ENCODE measurements at places on chromosomes 1 and 21.

- no peak for ATAC-seq
Observed at GRCh38 chr1:180778782-180779398, 133.8 kb upstream of the KIAA1614 start.

DNA sequence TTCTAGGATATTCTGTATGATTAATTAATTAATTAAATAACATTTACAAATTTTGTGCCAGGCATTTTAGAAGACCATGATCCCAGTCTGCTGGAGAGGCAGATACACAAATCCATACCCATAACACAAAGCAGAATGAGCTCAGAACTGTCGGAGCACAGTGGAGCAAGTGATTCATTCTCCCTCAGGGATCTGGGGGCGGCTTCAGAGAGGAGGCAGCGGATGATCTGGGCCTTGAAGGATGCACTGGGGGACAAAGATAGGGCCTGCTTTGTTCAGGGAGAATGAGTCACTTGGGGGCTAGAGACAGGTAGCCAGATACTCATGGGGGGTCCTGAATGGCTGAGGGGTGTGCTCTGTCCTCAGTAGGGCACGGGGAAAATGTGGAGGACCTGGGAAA lies 50.9 kb upstream of the TRABD2B start:
- ATAC-seq, result no peak

- no peak for ATAC-seq
Observed at GRCh38 chr1:212074313-212074712, 38.8 kb downstream of the DTL start.

GRCh38 chr1:75616436-75617433 lies 5.8 kb upstream of the SLC44A5 start:
- ATAC-seq, result peak; percentile 7

GRCh38 chr1:206419250-206419649 lies 51.0 kb upstream of the IKBKE start:
- ATAC-seq, result no peak

DNA sequence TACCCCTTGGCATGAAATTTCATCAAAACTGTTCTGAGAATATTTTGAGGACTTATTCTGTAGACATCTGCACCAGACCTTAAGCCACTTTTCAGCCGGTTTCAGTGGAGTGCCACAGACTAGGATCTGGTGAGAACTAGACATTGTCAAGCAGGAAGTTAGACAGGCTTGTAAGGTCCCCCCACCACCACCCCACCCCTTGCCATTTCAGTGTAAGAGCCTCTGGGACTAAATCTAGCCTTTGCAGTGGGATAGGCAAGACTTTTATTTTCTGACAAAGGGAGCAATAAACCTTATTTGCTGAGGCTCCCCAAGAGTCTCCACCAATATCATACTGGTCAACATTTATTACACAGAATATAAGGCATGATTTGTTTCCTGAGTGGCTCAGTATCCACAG lies 77.9 kb upstream of the EXO1 start:
- ATAC-seq, result no peak

DNA sequence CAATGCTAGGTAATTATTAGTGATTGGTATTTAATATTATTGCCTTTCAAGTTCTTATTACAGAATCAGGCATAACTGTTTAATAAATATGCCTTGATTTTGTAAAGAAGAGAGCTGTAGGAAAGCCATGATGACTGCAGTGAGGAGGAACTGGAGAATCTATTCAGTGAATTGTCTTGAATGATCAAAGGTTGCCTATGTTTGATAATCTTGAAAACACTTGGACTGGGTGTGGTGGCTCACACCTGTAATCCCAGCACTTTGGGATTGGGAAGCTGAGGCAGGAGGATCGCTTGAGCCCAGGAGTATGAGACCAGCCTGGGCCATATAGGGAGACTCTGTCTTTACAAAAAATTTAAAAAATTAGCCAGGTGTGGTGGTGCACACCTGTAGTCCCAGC lies 42.4 kb downstream of the FMN2 start:
- no peak for ATAC-seq

DNA sequence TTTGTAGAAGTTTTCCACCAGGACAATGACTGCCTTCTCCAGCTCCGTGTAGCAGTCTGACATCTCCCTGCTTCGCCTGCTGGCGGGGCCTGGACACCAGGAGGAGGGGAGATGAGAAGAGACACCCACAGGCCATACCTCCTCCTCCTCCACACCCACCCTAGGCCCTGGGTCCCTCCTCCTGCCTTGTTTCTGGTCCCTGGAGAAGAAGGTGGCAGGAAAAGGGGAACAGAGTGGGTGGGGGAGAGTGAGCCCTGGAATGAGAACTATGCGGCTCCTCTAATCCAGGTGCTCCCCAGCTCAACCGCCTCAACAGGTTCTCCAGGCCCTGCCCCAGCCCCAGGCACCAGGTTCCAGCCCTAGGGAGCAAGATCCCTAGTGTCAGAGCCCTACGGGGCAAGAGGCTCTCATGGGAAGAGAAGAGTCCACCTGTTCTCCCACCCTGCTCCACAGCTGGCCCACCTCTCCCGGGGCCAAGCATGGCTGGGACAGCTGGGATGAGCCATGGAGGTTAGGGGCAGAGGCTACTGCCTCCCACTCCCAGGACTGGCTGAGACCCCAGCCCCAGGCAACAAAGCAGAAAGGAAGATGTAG lies 4.8 kb downstream of the S100A16 start:
- no peak for ATAC-seq

DNA sequence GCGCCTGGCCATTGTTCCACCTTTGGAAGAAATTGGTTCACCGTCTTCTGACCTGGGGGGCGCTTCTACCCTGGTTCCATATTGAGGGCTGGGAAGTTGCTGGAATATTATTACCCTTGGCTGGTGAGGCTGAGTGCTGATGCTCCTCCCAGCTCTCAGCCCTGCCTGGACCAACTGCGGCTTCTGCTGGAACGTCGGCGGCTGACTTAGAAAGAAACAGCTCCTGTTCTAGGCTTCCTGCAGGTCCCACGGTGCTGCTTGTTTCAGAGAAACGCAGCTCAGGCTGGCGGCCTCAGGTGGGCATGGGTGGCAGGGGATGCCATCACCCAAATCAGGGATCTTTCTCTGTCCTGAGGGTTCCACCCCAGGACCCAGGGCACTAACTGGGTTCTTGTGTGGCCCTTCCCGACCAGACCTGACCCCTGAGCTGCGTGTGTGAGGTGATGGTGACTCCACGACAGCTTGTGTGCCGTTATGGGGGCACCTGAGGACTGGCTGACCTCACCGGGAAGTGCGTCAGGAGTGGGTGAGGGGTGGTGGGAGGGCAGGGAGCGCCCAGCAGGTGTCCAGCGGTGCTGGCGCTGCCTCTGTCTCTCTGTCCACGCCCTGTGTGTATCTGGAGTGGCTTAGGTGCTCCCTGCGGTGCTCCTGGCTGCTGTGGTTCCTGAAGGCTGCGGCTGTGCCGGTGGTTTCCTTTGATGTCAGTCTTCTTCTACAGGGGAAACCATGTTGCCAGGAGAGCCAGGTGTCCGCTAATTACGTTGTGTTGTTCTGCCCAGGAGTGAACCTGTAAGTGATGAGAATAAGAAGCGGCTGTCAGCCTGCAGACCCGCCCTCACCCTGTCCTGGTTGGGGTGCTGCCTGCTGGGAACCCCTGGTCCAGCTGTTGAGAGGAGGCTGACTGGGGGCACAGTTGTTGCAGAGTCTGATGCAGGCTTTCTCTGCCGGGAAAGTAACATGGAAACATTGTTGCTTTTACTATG lies 8.9 kb downstream of the SKI start:
- ATAC-seq, result peak; percentile 20

Measured in activated T-helper 17 cell treated with anti-CD3 and anti-CD28 coated beads, Interleukin-2, amount 50 U/mL, for 72 hours (primary cell).